CD4-positive, alpha-beta T cell treated with Interleukin-1 beta for 1 hour (primary cell): ENCODE measurements at places on chromosomes 7 and 10.

- DNase-seq, result peak; percentile 50
Measured at GRCh38 chr10:24952707-24953645, 570 bp upstream of the PRTFDC1 start.

GRCh38 chr10:124354411-124355382 lies 64.0 kb downstream of the OAT start:
- DNase-seq, result peak; percentile 30

DNA sequence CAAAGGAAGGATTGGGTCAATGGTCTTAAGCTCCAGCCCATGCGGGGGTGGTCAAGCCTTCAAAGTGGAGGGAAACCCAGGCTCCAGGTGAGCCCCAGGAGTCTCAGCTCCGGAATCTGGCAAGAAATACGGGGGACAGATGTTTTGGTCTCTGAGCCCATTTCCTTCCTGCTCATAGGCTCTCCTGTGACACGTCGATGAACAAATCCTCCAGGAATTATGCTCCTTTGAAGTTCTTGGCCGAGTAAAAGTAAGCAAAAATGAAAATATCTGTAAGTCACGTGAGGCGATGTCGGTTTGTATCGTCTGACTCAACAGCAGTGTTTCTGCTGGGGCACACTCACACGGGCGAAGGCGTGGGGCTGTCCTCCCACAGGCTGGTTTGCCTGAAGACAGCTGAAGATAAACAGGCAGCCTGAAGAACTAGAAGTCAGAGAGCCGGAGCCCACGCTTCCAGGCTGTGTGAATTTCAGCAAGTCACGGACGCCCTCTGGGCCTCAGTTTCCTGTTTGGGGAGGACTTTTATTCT lies 52.6 kb upstream of the SMNDC1 start:
- peak; percentile 47 for DNase-seq

- DNase-seq, result no peak
Measured at GRCh38 chr10:123796736-123797135, 94.9 kb downstream of the CPXM2 start.
